Breast epithelium (tissue), 4 donors: ENCODE measurements at places on chromosomes 5 and 9.

- no peaks in the 10 kb centered on the region for H3K27me3 ChIP-seq
- no peaks in the 10 kb centered on the region for H3K4me1 ChIP-seq
- peak overlapping the region; percentile 15 for H3K4me3 ChIP-seq
- H3K27ac ChIP-seq, result no peak overlapping the region
These were observed 93.8 kb upstream of the FAM120A start for GRCh38 chr9:93357649-93358048.

DNA sequence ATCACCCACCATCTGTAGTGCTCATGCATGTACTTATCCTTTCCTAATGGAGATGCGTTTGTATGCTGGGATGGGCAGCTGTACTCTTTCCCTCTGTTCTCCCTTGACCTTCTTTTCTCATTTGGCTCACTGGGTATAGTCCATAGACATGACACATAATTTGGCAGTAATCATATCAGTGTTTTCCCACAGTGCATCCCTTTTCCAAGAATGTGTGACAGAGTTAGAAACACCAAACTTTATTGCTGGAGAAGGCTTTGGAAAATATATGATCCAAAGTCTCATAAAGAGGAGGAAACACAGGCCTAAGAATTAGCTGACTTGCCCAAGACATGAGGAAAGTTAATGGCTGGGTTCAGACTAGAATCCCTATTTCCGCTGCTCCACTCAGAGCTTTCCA lies 1233.4 kb upstream of the DMAC1 start:
- no peaks in the 10 kb centered on the region for H3K36me3 ChIP-seq
- H3K27ac ChIP-seq, result no peak overlapping the region
- no peaks in the 10 kb centered on the region for H3K27me3 ChIP-seq
- DNase-seq, result no peak
- no peaks in the 10 kb centered on the region for H3K4me1 ChIP-seq
- no peak overlapping the region for H3K4me3 ChIP-seq

GRCh38 chr5:32538031-32538547 lies 47.3 kb upstream of the SUB1 start:
- no peaks in the 10 kb centered on the region for H3K4me1 ChIP-seq
- no peak overlapping the region for H3K4me3 ChIP-seq
- H3K36me3 ChIP-seq, result no peaks in the 10 kb centered on the region

- no peaks in the 10 kb centered on the region for H3K36me3 ChIP-seq
- DNase-seq, result no peak
- no peak overlapping the region for H3K27ac ChIP-seq
- H3K27me3 ChIP-seq, result no peaks in the 10 kb centered on the region
- no peak overlapping the region for H3K4me3 ChIP-seq
- no peaks in the 10 kb centered on the region for H3K4me1 ChIP-seq
These were observed 232.1 kb upstream of the PIK3R1 start for GRCh38 chr5:67983251-67984110.

GRCh38 chr5:139100825-139101224 lies 97.3 kb downstream of the SIL1 start:
- no peak for DNase-seq
- no peaks in the 10 kb centered on the region for H3K36me3 ChIP-seq
- H3K4me1 ChIP-seq, result no peaks in the 10 kb centered on the region
- no peaks in the 10 kb centered on the region for H3K27me3 ChIP-seq
- H3K4me3 ChIP-seq, result no peak overlapping the region

DNA sequence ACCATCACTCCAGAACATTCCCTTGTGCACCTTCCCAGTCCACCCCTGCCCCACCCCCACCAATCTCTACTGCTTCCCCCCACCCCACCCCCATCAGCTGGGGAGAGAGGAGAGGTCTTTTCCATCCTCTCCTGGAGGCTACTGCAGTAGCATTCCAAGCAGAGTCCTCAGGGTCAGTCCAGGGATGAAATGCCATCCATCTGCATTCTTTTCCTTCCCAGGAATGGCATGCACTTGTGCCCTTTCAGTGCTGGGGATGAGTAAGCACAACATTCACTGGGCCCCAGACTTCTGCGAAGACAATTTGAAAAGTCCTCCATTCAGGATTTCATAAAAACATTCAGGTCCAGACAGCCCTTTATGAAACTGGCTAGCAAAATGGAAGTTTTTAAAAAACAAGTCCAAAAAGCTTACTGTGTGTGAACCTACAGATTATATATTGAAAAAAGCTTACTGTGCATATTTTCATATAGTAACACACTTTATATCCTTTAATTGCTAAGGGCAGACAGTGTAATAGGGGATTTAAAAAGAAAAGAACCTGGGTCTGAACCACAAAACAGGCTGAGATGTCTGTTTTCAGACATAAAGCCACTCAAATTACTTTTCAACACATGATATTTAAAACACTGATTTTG lies 50.0 kb upstream of the GOLPH3 start:
- H3K27ac ChIP-seq, result no peak overlapping the region
- DNase-seq, result peak; percentile 48
- no peaks in the 10 kb centered on the region for H3K4me1 ChIP-seq
- H3K4me3 ChIP-seq, result no peak overlapping the region

GRCh38 chr5:76489877-76490688 lies 87.0 kb downstream of the IQGAP2 start:
- no peaks in the 10 kb centered on the region for H3K36me3 ChIP-seq
- no peaks in the 10 kb centered on the region for H3K27me3 ChIP-seq
- H3K4me3 ChIP-seq, result no peak overlapping the region
- DNase-seq, result no peak
- no peaks in the 10 kb centered on the region for H3K4me1 ChIP-seq

- H3K36me3 ChIP-seq, result no peaks in the 10 kb centered on the region
- DNase-seq, result no peak
- H3K27ac ChIP-seq, result no peak overlapping the region
- H3K4me1 ChIP-seq, result peaks cover 3% of the 10 kb centered on the region
These were observed 904 bp downstream of the TRUB2 start for GRCh38 chr9:128321343-128321742.

- DNase-seq, result no peak
- H3K27me3 ChIP-seq, result no peaks in the 10 kb centered on the region
- H3K4me1 ChIP-seq, result no peaks in the 10 kb centered on the region
- H3K27ac ChIP-seq, result no peak overlapping the region
These were observed 291.9 kb downstream of the ASTN2 start for GRCh38 chr9:117122953-117123352.

DNA sequence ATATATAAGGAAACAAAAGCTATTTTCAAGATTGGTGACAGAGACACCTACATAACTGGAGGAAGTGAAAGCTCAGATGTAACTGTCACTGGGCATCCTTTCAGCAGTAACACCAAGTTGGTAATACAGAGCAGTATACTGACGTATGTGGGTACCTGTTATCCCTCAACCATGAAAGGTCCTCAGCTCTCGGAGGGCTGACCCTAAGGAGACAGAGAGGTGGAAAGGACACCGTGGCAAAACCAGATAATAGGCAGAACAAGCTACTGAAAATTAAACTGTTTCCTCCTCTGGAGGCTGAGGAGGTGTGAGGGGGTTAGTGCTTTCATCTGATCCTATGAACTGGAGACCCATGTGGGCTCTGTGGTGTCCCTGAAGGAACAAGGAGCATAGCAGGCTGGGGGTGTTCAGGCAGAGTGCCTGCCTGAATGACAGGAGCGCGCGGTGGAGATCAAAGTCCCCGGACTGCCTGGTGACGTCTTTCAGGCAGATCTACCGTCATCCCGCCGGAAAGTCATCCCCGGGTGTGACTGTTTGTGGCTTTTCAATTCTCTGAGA lies 130.2 kb upstream of the FSTL4 start:
- no peaks in the 10 kb centered on the region for H3K36me3 ChIP-seq
- no peak overlapping the region for H3K4me3 ChIP-seq
- no peak for DNase-seq
- no peaks in the 10 kb centered on the region for H3K27me3 ChIP-seq
- H3K4me1 ChIP-seq, result no peaks in the 10 kb centered on the region

DNA sequence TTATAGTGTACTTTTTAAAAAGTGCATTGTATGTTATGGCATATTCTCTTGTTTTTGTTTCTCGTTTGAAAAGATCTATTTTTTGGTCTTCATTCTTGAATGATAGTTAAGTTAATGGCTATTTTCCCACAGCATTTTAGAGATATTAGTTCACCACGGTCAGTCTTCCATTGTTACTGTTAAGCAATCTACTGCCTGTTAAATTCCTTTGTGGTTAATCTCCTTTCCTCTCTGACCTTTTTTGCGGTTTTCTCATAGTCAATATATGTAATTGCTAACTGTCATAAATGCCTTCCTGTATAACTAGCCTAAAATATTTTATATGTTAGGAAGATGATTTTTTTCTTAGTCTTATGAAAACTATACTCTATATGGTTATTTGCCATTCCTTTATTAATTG lies 250.8 kb upstream of the FBXL7 start:
- no peaks in the 10 kb centered on the region for H3K4me1 ChIP-seq
- H3K27me3 ChIP-seq, result no peaks in the 10 kb centered on the region
- H3K36me3 ChIP-seq, result no peaks in the 10 kb centered on the region
- DNase-seq, result no peak

- H3K27me3 ChIP-seq, result peaks cover 7% of the 10 kb centered on the region
- DNase-seq, result no peak
- H3K4me1 ChIP-seq, result no peaks in the 10 kb centered on the region
These were observed 14.6 kb downstream of the TMEM171 start for GRCh38 chr5:73135021-73135420.

- H3K4me3 ChIP-seq, result no peak overlapping the region
- H3K27me3 ChIP-seq, result no peaks in the 10 kb centered on the region
- no peaks in the 10 kb centered on the region for H3K36me3 ChIP-seq
- H3K27ac ChIP-seq, result no peak overlapping the region
- DNase-seq, result no peak
These were observed 102.6 kb upstream of the TRPM3 start for GRCh38 chr9:71223953-71224538.

DNA sequence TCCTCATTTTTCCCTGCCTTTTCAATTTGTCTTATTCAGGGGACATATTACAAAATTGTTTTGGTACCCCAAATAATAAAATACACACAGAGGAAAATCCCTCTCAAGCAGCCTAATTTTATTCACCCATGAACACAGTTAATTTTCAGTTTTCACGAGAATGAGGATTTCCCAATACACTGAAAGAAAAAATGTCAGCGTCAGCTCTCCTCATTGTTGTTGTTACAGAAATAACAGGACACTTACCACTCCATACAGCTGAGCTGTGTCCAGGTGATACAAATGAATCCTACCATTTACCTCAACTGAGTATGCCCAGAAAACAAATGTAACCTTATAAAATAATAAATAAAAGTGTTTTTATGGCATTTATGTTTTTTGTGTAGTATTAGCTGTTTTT lies 144.6 kb upstream of the PCA3 start:
- no peaks in the 10 kb centered on the region for H3K36me3 ChIP-seq
- DNase-seq, result no peak
- H3K4me3 ChIP-seq, result no peak overlapping the region
- no peak overlapping the region for H3K27ac ChIP-seq
- no peaks in the 10 kb centered on the region for H3K27me3 ChIP-seq
- H3K4me1 ChIP-seq, result no peaks in the 10 kb centered on the region

DNA sequence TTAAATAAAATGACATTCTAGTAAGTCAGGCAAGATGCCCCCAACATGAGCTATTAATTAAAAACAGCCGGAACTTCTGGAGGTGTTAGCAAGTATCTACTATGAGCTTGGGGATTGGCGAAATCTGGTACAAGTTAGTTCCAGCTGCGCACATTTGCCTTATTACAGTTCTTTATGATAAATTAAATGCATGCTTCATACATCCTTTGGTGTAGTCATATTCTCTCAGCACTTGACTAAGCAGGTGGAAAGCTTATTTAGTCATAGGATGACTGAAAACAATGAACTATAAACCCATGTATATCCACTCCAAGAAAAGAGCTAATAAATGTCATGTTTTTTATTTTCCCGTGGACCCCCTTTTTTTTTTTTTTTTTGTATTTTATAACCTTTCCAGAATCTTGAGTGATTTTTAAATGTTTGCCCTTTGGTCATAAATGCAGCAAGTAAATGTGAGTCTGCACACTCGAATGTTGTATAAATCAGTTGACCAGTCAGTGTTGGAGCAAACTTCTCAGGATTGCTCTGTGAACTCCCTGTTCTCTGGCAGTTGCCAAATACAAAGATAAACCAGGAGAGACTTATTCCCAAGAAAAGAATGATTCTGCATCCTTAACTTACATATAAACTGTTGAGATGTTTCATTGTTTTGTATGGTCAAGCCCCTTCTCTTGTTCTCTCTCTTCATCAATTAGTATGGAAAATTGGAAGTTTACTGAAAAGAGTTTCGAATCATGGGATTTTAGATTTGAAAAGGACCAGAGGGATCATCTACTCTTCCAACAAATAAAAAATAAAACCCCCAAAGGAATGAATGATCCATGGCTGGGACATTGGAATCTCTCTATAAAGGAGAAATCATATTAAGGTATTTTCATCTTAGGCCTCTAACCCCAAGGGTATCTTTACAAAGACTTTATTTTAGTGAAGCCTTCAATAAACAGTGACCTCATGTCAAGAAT lies 38.3 kb downstream of the PIK3R1 start:
- no peaks in the 10 kb centered on the region for H3K27me3 ChIP-seq
- H3K4me1 ChIP-seq, result peaks cover 27% of the 10 kb centered on the region
- no peaks in the 10 kb centered on the region for H3K36me3 ChIP-seq
- peak overlapping the region; percentile 81 for H3K27ac ChIP-seq

DNA sequence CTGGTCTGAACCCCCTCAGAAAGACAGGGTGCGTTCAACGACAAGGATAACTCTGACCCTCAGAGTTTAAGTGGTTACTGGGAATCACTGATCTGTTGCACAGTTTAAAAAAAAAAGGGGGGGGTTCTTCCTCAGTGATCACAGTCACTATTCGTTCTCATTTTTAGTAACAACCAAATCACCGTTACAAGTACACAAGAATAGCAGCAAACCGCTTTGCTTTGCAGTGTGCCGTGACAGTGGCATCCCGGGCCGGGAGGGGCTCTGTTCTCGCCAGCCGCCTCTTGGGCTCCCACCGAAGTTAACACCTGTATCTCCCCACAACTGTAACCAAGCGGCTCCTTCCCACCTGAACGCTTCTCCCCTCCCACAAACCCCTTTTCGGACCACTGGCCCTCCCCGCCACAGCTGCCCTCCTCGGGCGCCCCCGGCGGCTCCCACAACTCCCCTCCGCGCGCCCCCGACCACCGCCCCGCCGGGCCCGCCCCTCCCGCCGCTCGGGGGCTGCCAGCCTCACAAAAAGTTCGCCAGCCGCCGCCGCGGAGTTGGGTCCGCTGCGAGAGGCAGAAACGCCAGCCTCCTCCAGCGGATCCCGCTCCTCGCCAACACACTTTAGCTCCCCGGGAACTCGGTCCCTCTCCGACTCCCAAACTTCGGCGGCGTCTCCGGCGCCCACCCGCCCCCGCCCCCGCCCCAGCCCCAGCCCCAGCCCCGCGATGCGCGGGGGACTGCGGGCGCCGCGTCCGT lies 1.2 kb downstream of the SSBP2 start:
- peak; percentile 52 for DNase-seq
- peak overlapping the region; percentile 94 for H3K4me3 ChIP-seq
- peaks cover 7% of the 10 kb centered on the region for H3K4me1 ChIP-seq
- H3K27ac ChIP-seq, result peak overlapping the region; percentile 98

DNA sequence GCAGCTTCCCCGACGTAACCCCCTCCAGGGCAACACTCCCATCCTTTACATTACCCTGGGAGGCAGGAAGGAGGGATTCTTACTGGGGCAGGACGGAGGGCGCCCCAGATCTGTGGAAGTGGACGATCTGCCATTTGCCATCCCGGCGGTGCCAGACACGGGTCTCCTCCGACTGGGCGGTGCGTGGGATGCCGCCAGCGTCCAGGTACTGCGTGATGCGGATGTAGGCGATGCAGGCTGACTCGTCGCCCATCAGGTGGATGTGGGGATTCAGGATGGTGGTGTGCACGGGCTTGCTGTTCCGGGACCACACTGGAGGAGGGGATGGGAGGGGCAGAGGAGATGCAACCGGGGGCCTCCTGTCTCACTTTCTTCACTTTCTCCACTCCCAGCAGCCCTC lies 33.0 kb downstream of the SLC6A7 start:
- H3K4me3 ChIP-seq, result no peak overlapping the region
- DNase-seq, result no peak
- H3K27ac ChIP-seq, result no peak overlapping the region
- H3K27me3 ChIP-seq, result no peaks in the 10 kb centered on the region
- H3K4me1 ChIP-seq, result no peaks in the 10 kb centered on the region
- no peaks in the 10 kb centered on the region for H3K36me3 ChIP-seq
